ENCODE measurements at places on chromosomes 1 and 21. TPM values are rescaled to one million over a fixed set of nuclear protein-coding genes. Genes with fewer than 3 reads are reported as not detected.
A peak's percentile ranks its signal among the peaks of the same experiment; 100 is the strongest.

- no peak for DNase-seq
Measured at GRCh38 chr1:187627516-187627915, 798.8 kb downstream of the PLA2G4A start.

ITLN1 gene
- total RNA-seq = not detected

- DNase-seq = no peak
Measured at GRCh38 chr21:25791319-25791718, 56.5 kb downstream of the GABPA start.

HSPA6 gene
- 1.3 TPM for total RNA-seq

RPE65 gene
- not detected for total RNA-seq

- no peak for DNase-seq
Measured at GRCh38 chr1:40710581-40711315, 19.2 kb downstream of the NFYC start.

PAQR6 gene
- 3.0 TPM for total RNA-seq

DNA sequence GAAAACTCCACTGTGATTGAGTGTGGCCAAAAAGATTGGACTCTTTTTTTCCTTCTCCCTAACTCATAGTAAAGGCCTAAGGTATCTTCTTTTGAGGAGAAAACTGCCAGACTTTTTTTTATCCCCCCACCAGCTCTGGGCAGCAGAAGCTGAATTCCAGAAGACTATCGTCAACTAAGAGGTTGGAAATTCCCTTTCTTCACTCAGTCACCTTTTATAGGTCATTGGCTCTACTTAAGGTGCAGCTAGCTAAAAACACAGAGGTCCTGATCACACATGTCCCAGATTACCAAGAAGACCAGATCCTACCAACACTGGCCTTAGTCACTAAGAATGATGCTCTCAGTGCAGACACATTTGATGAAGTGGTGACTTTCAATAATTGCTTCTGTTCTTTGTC, 1441.2 kb downstream of the PLA2G4A start:
- DNase-seq = no peak

DNA sequence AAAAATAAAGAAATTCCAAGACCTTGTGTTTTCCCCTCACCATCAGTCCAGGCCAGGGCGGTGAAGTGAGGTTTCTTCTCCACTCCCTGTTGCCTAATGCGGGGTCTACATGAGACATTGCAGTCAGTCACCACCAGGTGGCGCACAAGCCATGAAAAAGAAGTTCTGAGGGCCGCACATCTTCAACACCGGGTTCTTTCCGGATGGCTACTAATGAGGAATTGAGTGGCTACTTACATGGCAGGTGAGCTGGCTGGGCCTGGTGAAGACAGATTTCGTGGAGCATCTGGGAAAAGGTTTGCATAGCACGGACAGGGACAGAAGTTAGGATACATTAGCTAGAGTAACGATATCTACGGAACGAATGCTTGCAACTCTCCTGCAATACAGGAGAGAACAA, 15.8 kb upstream of the S100A11 start:
- peak; percentile 37 for DNase-seq

GRCh38 chr1:200992382-200993048, 31.0 kb downstream of the KIF21B start:
- no peak for DNase-seq

DNA sequence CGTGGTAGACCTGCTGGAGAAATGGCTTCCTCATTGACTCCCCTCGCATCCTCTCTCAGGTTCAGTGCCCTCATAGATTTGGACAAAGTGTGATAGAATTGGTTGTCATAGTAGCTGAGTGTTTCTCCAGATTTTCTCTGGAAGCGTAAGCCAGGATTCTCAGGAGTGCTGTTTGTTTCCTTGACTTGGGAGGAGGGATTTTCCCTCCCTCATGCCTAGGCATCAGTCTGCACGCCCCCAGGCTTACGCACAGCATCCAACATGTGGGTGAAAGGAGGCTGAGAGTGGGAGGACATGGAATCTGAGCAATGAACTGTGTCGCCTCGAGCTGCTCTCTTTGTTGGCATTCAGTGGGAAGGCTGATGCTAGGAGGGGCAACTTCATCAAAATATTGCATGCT, 503.5 kb downstream of the LTN1 start:
- no peak for DNase-seq

DNA sequence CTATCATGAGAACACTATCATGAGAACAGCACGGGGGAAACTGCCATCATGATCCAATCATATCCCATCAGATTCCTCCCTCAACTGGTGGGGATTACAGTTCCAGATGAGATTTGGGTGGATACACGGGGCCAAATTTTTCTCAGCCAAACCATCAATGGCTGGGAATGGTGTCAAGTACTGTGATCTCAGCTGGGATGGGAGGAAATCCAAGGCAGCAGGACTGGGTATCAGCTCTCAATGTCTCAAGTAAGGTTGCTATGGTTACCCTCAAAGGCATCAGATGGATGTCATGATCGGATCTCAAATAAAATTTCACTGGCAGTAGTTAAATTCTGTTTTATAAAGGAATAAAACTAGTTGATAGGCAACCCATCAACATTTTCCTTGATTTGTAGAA, 399.0 kb downstream of the KCNT2 start:
- no peak for DNase-seq

- DNase-seq = no peak
Measured at GRCh38 chr1:2520206-2520605, 6.2 kb downstream of the PANK4 start.

GNG12 gene
- 94.3 TPM for total RNA-seq

DNA sequence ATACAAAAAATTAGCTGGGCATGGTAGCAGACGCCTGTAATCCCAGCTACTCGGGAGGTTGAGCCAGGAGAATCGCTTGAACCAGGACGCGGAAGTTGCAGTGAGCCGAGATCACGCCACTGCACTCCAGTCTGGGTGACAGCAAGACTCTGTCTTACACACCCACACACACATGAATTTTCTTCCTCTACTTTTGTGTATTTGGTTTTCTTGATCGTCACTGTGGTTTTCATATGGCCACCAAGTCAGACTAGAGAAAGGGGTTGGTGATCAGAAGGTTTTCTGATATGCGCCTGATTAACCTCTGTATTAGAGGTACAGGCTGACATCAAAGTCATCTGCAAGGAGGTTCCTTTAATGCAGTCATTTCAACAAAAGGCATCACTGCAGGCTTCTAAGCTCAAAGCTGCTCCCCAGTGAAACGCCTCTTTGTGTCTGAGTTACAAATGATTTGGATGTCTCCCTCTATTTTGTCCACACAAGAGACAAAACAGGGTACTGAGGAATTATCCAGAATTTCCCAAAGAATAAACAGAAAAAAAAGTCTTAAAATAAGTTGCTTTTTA, 11.1 kb downstream of the SH2D1B start:
- no peak for DNase-seq

DNA sequence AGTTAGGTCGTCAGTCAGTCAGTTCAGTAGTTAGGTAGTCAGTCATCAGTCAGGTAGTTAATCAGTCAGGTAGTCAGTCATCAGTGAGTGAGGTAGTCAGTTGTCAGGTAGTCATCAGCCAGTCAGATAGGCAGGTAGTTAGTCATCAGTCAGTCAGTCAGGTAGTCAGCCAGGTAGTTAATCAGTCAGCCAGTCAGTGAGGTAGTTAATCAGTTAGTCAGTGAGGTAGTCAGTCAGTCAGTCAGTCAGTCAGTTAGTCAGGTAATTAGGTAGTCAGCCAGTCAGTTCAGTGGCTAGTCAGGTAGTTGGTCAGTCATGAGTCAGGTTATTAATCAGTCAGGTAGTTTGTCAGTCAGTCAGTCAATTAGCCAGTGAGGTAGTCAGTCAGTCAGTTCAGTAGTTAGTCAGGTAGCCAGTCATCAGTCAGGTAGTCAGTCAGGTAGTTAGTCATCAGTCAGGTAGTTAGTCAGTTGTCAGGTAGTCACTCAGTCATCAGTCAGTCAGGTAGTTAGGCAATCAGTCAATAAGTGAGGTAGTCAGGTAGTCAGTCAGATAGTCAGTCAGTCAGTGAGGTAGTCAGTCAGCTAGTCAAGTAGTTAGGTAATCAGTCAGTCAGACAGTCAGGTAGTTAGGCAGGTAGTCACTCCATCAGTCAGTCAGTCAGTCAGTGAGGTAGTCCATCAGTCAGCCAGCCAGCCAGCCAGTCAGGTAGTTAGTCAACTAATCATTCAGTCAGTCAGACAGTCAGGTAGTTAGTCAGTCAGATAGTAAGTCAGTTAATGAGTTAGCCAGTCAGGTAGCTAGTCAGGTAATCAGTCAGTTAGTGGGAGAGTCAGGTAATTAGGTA, 16.2 kb downstream of the KRTAP10-1 start:
- DNase-seq = no peak

DNA sequence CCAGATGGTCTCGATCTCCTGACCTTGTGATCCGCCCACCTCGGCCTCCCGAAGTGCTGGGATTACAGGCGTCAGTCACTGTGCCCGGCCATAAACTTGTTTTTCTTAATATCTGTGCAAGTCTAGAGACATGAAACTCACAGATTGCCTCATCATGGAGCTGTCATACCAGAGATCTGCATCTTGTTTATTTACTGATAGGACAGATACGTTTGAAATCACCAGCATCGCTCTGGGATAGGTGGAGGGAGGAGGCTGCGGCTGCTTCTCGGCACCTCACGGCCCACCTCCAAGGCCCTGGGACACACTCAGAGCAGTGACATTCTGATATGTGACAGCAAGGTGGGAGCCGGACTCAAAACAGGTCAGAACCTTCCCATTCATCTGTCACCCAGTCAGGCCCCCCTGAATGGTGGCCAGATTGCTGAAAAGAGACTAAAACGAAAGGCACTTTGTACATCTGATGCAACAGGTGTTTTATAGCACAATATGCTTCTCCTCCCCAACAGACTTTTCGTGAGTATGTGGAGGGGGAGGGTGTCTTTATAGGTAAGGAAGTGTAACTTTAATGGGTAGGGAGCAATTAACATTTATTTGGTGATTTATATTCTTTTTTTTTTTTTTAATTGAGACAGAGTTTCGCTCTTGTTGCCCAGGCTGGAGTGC, 18.1 kb upstream of the LSM10 start:
- DNase-seq = no peak

DNA sequence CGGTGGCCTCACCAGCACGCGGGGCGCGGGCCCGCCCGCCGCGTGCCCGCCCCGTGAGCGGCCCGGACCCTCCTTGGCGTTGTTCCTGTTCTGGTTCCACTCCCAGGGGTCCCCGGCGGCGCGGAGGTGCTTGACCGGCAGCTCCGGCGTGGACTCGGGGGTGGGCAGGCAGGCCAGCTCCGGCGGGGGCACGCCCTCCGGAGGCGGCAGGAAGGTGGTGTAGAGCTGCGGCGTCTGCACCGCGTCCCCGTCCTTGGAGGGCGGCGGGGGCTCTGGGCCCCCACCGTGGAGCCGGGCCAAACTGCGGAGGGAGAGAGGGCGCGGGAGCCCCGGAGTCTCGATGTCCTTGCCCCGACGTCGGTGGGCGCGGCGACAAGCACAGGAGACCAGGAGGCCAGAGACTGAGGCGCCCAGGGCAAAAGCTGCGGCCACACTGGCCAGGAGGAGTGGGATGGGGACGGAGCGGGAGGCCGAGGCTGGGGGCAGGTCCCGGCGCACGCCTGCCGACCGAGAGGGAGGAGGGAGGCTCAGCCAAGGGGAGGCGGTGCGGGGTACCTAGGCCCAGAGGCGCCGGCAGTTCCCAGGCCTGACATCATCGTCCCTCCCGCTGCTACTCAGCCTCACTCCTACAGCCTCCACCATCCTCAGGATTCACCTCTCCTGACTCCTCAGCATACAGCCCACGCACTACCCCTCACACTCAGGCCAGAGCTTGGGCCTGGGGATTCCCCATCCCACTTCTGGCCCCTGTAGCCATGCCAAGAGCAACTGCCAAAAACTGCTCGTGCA, 13.2 kb downstream of the SEMA6C start:
- no peak for DNase-seq

FOXO6 gene
- 0.53 TPM for total RNA-seq

- DNase-seq = no peak
Measured at GRCh38 chr1:972726-973458, 6.6 kb downstream of the PLEKHN1 start.

CLCNKA gene
- not detected for total RNA-seq

PIAS3 gene
- 38.1 TPM for total RNA-seq

SPRR1B gene
- 3,090 TPM for total RNA-seq

Measured in esophagus squamous epithelium (tissue), 5 donors.